Brain microvascular endothelial cell (primary cell): ENCODE measurements at places on chromosomes 16 and 17.

GRCh38 chr17:6753006-6753445 lies 2.8 kb upstream of the XAF1 start:
- DNase-seq = peak; percentile 85

DNA sequence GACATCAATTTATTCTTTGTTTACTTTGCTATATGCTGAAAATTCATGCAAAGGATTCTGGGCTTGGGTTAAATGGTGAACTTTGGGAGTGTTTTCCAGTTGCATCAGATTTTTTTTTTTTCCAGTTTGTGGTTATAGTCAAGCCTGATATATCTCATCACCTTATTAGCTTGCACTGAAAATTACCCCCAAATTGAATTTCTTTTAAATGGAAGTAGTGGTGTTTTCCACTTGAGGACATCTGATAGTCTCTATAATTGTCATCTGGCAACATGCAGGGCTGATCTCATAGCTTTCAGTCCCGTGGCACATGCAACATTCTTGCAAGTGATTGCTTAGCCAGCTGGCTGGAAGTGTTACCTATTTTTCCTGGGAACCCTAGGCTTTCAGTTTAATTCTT lies 4.7 kb upstream of the KRTAP3-1 start:
- DNase-seq = no peak

DNA sequence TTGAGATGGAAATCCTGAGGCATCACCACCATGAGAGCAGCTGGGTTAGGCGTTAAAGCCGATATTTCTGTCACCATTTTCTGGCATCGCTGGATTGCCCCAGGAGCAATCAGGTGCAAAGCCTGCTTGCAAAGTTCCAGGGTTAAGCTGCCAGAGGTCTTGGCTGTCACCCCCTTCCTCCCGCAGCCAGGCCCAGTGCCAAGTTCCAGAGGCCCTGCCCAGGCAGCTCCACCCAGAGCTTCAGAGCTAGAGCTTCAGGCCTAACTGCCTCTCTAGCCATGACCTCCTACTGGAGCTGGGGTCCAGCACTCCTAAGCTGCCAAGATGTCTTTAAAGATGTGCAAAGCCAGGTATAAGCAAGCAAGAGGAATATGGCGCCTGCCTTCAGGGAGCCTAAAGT lies 8.8 kb upstream of the TMEM238L start:
- no peak for DNase-seq

- no peak for DNase-seq
Observed at GRCh38 chr17:27743281-27743885, 56.9 kb downstream of the NOS2 start.

GRCh38 chr16:89119661-89120141 lies 26.0 kb downstream of the ACSF3 start:
- DNase-seq = no peak

- no peak for DNase-seq
Observed at GRCh38 chr16:87308826-87309225, 8.4 kb downstream of the C16orf95 start.

GRCh38 chr17:30921544-30922196 lies at the start of gene ADAP2:
TSS of gene ADAP2 (plus strand) at chr17:30921945. CDS start at chr17:30922015, 70 bp downstream.
- DNase-seq = no peak

GRCh38 chr16:15907863-15908478 lies 19.6 kb upstream of the CEP20 start:
- peak; percentile 48 for DNase-seq

DNA sequence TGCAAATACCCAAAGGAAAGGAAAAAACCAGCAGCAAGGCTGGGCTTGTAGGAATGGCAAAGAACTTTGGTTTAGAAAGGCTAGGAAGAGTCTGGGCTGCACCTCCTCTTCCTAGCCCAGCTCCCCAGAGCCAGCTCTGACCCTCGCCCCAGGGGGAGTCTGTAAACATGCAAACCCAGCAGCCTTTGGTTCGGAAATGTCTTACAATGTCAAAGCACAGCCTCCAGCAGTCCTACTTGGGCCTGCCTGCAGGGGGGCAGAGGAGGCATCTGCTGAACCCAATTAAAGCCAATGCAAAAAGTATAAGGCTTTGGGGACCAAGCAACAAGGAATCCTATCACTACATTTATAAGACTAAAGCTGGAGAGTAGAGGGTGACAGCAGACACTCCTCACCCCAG lies 5.0 kb upstream of the FTSJ3 start:
- no peak for DNase-seq

- no peak for DNase-seq
Observed at GRCh38 chr17:60305141-60305540, 86.8 kb downstream of the USP32 start.

DNA sequence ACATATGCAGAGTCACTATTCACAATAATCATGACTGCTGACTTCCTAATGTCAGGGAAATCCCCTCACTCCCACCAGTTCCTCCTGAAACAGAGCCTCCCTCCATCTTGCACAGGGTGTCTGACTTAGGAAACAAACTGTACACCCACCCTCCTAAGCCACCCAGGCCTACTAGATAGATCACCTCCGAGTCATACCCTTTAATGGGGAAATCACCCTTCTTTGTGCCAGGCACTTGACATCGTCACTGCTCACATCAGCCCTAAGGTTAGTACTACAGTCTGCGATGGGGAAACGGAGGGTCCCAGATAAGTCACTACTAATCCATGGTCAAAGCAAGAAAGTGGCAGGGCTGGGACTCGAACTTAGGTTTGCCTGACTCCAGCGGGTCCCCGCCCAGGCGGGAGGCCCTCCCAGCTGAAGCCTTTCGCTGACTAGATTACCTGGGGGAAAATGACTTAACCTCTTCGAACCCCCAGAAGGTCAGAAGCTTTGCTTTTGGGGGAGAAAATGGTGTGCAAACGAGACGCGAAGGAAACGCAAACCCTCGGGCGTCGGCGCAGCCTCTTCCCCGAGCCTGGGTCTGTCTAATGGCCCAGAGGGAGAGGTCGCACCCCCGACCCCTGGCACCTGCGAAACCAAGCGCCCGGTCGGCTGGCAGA lies 3.4 kb upstream of the MLLT6 start:
- DNase-seq = no peak

GRCh38 chr16:88473666-88474534 lies 20.8 kb downstream of the ZFPM1 start:
- DNase-seq = no peak
